Stomach (tissue), 19 donors: ENCODE measurements at places on chromosomes 12 and 14. TPM values are rescaled to one million over a fixed set of nuclear protein-coding genes. Genes with fewer than 3 reads are reported as not detected.

- DNase-seq: peak; percentile 91
These were observed 6.8 kb upstream of the NR4A1 start for GRCh38 chr12:52044292-52044983.

- no peak for DNase-seq
These were observed 91.1 kb upstream of the BCL11B start for GRCh38 chr14:99363051-99363450.

Gene TC2N
- total RNA-seq: 162 TPM

- DNase-seq: no peak
These were observed 8.1 kb downstream of the TXNRD1 start for GRCh38 chr12:104223712-104224111.

- no peak for DNase-seq
These were observed 83.3 kb upstream of the PPM1H start for GRCh38 chr12:63018273-63018672.

Gene GDF3
- total RNA-seq: not detected

DNA sequence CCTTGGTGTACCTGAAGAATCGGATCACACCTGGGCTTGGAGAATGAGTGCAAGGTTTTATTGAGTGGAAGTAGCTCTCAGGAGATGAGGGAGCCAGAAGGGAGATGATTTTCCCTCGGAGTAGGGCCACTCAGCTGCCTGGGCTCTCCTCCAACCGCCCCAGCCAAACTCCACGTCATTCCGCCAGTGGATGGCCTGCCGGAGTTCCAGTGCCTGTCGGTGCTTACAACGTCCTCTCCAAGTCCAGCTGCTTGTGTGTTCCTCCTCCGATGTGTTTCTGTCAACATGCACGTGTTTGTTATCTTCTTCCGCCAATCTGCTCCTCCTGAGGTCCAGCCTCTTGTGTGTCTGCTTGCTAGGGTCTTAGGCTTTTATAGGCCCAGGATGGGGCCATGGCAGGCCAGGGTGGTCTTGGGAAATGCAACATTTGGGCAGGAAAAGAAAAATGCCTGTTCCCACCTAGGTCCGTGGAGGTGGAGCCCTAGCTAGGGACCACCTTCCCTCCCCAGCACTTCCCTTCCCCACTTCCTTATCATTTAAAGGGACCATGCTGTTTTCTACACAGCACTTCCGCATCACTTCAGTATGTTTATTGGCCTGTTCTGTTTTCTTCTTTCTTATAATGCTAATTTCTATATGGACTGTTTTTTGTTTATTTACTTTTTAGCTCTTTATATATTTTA is 343.2 kb downstream of the PDZRN4 start:
- peak; percentile 27 for DNase-seq

GRCh38 chr12:130391186-130391585 is 53.5 kb downstream of the PIWIL1 start:
- DNase-seq: peak; percentile 36

DNA sequence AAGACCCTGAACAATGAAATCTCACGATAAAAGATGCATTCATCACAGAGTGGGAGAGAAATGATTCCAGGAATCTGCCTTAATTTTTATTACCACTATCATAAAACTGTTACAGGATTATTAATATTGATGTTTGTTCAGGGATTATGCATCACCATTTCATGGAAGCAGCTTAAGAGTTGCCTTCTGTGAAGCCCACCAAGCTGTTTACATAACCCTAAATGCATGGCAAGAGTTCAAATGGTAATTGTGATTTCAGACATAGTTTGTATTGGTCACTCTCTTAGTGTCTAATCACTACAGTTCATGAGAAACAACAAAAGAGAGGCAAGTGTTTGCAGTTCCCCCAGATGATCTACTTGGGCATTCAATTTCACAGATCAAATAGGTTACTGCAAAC is 527.7 kb downstream of the RPS29 start:
- no peak for DNase-seq

DNA sequence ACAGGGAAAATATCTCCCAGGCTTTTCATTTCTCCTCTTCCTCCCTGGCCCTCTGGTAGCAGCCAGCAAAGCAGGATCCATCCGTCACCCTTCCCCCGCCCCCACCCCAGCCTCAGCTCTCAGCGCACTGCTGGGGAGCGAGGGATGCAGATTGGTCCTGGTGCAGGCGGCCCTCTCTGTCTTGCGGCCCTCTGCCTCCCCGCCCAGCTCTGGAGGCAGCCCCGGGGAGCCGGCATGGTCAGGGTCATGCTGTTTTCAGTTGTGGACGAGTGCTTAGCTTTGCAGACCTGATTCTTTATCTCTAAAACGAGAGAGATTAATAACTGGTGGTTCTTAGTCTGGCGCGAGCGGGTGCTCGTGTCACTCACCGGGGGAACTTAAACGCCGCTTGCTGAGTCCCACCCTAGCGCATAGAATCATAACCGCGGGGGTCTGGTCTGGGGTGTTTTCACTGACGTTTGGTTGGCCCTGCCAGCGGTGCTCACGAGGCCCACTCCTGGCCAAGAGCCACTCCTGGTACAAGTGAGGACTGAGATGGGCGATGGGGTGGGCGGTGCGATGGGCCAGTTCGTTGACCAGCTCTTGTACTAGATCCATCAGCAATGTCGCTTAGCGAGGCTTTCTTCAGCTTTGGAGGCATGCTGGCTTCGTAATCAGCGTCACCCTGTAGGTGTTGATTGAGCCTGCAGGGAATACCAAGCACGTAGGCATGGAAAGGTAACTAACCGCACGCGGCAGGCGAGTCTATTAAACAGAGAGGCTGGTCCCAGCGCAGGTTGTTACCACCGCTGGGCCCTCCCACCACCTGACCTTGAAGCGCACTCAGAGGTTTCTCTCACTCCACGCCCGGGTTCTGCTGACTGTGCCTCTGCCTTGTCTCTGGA is 95.2 kb downstream of the TSPAN9 start:
- DNase-seq: no peak

GRCh38 chr12:91896286-91897024 is 249.2 kb downstream of the BTG1 start:
- DNase-seq: peak; percentile 46

GRCh38 chr12:177336-177979 is 36.5 kb downstream of the SLC6A12 start:
- DNase-seq: no peak

- DNase-seq: no peak
These were observed 45.6 kb downstream of the KRT80 start for GRCh38 chr12:52146089-52146821.

GRCh38 chr12:68454892-68455291 is 122.7 kb upstream of the MDM1 start:
- no peak for DNase-seq

- no peak for DNase-seq
These were observed 36.0 kb downstream of the RTRAF start for GRCh38 chr14:52025310-52025709.

Gene OR11H6
- total RNA-seq: not detected

DNA sequence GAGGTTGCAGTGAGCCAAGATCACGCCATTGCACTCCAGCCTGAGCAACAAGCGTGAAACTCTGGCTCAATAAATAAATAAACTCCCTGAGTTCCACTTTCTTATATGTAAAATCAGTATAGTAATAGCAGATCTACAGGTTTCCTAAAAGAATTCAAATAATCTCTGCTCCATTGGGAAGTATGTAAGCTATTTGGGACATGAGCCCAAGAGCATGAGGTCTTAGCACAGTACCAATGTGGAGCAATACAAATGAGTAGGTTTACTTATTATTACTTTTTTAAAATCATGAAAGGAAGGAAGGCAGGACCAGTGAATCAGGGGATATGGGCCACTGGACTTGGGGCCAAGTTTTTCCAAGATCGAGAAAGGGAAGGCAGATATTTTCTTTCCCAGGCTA is 216.9 kb upstream of the DIO2 start:
- no peak for DNase-seq

DNA sequence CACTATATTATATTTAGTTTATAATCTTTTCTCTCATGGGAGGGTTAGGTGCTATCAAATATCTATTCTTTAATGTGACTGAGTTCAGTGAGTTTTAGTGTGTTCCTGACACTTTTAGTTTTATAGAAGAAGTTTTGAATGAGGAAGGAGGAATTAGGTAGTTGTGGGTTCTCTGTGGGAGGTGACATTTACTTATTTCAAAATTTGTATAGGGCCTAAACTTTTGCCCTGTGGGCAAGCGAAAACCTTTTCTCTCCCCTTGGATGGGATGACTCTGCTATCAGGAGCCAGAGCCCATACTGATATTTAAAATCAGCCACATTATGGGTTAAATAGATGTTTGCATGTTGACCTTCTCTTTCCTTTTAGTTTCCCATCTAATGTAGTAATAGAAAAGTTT is 43.6 kb downstream of the SPATS2 start:
- DNase-seq: no peak

GRCh38 chr12:46342562-46343033 is 30.0 kb downstream of the SLC38A2 start:
- peak; percentile 67 for DNase-seq

DNA sequence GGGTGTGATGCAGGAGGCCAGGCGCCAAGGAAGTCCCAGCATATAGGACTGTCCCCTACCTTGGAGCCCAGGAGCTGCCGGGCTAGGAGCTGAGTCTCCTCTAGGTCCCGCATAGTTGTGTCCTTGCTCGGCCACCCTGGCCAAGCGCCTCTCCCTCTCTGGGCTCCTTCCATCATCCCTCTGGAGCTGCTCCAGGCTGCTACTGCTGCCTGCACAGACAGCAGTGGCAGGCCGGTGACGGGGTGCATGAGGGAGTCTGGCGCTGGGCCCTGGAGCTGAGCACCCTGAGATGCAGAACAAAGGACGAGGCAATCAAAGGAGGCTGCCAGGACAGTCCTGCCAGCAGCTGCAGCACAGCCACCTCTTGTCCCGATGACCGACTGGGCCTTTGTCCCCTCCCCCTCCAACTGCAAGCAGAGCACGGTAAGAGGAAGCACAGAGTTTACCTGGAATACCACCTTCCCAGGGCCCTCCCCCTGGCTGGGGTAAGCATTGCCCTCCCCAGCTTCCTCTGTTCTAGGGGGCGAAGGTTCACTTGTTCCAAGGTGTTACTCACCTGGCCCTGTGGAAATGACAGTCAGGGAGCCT is 10.4 kb downstream of the DTX1 start:
- DNase-seq: no peak

DNA sequence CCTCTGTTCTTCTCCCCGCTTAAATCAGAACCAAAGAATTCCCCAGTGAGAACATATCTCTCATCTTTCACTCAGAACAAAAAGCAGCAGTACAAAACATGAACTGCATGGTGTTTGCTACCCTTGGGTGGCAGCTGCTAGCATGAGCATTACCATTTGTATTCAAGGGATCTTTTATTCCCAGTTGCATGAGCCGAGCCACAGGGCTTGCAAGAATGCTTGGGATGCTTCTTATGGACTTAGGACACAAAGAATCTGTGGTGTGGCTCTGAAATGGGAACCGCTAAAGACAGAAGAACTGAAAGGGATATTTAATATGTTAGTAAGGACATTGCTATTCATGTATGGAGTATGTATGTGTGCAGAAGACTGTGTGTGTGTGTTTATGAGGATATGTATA is 190.6 kb downstream of the TMX1 start:
- no peak for DNase-seq

- DNase-seq: no peak
These were observed 68.7 kb upstream of the MAP1LC3B2 start for GRCh38 chr12:116490471-116490870.

DNA sequence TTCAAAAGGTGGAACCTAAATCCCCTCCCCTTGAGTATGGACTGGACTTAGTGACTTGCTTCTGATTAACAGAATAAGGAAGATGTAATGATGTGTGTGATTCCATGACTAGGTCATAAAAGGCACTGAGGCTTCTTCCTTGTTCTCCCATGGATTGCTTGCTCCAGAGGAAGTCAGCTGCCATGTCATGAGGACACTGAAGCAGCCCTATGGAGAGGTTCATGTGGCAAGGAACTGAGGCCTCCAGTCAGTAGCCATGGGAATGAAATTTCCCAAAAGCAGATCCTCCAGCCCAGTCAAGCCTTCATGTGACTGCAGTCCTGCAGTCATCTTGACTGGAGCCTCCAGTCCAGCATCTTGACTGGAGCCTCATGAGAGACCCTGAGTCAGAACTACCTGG is 10.7 kb downstream of the TMBIM4 start:
- no peak for DNase-seq

- no peak for DNase-seq
These were observed 41.3 kb downstream of the FANCM start for GRCh38 chr14:45177076-45177475.

GRCh38 chr12:129693731-129694130 is 210.1 kb downstream of the TMEM132D start:
- DNase-seq: no peak
